CD4-positive, alpha-beta T cell (primary cell): ENCODE measurements at places on chromosomes 16 and 17.

- no peak for DNase-seq
These were observed 22.0 kb upstream of the TACO1 start for GRCh38 chr17:63578769-63579111.

GRCh38 chr17:15303851-15304250 is 37.5 kb downstream of the TEKT3 start:
- no peak for DNase-seq

DNA sequence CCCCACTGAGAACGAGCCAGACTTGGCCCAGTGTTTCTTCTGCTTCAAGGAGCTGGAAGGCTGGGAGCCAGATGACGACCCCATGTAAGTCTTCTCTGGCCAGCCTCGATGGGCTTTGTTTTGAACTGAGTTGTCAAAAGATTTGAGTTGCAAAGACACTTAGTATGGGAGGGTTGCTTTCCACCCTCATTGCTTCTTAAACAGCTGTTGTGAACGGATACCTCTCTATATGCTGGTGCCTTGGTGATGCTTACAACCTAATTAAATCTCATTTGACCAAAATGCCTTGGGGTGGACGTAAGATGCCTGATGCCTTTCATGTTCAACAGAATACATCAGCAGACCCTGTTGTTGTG is 631 bp downstream of the BIRC5 start:
- DNase-seq = no peak

GRCh38 chr16:49362230-49362629 is 11.4 kb upstream of the C16orf78 start:
- no peak for DNase-seq

DNA sequence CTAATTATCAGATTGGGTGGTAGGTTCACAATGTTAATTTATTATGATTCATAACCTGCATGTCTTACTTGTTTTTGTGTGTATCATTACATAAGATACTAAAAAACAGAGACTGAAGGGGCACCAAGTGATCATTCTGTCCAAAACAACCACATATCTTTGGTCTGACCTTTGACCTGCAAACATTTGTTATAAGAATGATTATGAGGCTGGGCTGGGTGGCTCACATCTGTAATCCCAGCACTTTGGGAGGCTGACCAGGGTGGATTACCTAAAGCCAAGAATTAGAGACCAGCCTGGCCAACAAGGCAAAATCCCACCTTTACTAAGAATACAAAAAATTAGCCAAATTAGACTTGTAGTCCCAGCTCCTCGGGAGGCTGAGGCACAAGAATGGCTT is 116.4 kb downstream of the SPAG9 start:
- DNase-seq = no peak

DNA sequence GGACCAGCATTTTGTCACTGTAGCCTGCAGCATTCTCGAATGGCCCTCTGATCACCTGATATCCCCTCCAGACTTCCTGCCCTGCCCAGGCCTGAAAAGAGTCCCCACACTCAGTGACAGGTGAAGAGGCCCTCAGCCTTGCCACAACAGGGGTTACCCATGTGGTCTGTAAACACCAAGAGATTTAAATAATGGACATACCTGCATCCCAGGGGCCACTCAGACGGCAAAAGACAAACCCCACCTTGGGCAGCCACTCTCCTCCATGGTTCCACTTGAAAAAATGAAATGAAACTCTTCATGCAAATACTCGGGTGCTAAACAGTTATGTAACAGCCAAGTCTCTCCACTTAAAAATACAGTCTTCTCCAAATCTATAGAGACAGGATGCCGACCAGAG is 22.9 kb upstream of the PECAM1 start:
- DNase-seq = no peak
